ENCODE measurements at places on chromosomes 2 and 18.

DNA sequence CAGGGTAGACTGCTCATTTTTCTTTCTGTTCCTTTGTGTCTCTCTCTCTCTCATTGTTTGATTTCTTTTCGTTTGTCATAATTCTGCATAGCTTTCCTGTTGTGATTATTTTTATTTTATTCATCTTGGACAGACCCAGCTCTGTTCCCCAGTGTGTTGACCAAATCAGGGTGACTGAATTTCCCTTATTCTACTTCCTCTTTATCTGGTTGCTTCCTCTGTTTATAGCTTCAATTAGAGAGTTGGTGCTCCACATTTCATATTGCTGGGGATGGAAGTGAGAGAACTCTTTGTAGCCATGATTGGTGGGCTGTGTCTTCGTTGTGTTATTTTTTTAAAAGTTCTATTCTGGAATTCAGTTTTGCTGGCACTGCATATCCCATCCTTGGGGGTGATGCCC, 19.1 kb downstream of the PROKR1 start:
- no peak for DNase-seq

GRCh38 chr2:120262761-120263428, 10.2 kb downstream of the RALB start:
- DNase-seq = peak; percentile 55

DNA sequence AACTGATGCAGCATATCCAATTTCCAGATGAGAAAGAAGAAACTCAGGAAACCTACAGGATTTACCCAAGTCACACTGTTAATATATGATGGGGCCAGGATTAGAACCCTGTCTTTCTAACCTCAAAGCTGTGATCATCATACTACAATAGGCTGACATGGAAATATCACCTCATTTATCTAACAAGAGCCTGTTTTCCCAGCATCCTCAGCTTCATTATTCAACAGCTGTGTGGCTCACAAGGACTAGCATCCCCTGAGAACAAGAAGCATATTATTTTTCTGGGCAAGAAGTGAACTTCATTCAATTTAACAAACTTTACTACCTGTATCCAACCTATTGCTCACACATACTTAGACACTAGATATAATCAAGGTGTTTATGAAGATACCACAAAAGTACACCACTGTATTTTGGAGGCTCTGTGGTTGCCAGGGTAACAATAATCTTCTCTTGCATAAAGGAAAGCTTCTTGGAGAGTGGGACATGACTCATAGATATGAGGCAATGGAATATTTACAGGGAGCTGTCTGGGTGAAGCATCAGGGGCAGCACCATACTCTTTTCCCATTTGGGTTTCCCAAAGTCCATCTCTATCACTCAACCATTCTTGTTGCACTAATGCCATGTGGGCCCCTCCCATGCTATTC, 218.2 kb downstream of the RAD51AP2 start:
- DNase-seq = peak; percentile 94

DNA sequence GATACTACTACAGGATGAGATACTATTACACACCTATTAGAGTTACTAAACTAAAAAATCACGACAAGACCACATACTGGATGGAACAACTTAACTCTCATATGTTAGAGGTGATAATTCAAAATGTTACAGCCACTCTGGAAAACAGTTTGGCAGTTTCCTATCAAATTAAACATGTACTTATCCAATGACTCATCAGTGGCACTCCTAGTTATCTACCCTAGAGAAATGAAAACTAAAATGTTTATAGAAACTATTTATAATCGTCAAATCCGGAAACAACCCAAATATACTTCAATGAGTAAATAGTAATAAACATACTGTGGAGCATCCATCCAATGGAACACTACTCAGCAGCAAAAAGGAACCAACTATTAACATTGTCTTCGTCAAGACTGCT, 137.0 kb upstream of the RBBP8 start:
- no peak for DNase-seq

GRCh38 chr2:16218625-16219024, 278.3 kb downstream of the MYCN start:
- no peak for DNase-seq

DNA sequence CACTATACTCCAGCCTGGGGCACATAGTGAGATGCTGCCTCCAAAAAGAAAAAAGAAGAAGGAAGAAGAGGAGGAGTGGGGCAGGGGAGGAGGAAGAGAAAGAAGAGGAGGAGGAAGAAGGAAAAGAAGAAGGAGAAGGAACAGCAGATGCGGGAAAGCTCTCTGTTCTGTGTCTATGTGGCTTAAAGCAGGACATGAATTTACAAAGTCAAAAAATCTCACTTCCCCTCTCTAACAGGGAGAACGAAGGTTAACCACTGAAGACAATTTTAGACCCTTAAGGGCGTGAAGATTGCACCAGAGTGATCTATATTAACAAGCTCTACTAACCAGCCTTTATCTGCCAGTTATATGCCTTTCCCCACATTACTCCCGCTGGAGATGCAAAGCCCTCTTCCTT, 258.9 kb downstream of the METTL4 start:
- DNase-seq = no peak

GRCh38 chr2:191759680-191760079, 81.7 kb downstream of the NABP1 start:
- DNase-seq = no peak

Data from choroid plexus epithelial cell (primary cell).